ENCODE measurements at places on chromosomes 5 and 9.

DNA sequence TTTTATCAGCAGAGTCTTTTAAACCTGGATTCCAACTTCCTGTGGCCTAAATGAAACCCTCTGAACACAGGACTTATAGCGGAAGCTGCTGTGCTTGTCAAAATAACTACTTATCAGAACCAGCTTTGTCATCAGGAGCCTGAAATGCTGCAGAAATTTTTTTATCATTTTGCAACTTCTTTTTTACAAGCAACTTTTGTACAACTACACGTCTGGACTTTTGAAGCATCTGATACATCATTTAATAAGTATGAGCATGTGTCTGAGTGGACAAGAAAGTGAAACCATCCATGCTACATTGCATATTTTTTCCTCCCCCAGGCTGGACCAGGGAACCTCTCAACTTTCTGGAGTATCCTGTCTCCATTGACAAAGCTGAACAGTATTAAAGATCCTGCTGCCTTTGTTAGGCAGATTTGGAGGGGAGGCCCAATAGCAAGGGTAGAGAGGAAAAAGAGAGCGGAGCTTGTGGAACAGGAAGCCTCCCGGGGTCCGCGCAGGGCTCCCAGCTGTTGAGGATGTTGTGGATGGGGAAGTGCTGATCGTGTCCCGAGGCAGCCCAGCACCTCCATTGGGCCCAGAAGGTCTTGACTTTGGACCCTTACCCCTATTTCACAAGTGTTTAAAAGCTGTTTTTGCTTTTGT, 196.6 kb downstream of the MSX2 start:
- DNase-seq = no peak

- peak; percentile 78 for DNase-seq
Measured at GRCh38 chr5:115262321-115263077, at the start of gene PGGT1B. TSS of gene PGGT1B (minus strand) at chr5:115262877. CDS start at chr5:115262851, 26 bp downstream.

- no peak for DNase-seq
Measured at GRCh38 chr5:67081261-67081660, 115.3 kb downstream of the CD180 start.

DNA sequence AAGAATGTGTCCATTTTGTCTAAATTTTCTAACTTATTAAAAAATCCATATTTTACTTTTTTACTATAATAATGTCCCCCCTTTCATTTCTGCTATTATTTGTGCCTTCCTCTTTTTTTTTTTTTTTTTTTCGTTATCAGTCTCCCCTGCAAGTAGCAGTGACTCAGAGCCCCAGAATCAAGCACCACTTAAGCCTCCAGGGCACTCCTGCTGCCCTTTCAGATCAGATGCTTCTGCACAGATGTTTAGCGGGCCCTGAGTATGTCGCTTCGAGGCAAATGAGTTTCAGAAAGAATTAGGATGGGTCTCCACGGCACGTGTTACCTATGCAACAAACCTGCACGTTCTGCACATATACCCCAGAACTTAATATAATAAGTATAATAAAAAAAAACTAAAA, 11.7 kb downstream of the MED7 start:
- DNase-seq = no peak

DNA sequence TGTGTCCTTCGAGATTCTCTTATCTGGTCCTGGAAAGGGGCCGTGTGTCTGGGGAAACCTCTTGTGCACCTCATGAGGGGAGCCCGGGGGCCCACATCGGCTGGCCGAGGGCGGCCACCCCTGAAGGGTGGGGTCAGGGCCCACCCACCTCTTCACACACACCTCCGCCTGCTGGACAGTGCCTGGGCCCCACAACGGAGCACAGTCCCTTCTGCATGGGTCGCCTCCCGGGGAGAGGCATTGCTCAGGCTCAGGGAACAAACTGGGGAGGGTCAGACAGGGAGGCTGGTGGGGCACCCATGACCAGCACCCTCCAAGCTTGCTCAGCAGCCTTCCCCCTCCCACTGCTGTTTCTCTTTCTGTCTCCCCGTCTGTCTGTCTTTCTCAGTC, 1.3 kb upstream of the LRRC14B start:
- no peak for DNase-seq

- DNase-seq = no peak
Measured at GRCh38 chr5:4628645-4629385, 511.3 kb upstream of the ADAMTS16 start.

DNA sequence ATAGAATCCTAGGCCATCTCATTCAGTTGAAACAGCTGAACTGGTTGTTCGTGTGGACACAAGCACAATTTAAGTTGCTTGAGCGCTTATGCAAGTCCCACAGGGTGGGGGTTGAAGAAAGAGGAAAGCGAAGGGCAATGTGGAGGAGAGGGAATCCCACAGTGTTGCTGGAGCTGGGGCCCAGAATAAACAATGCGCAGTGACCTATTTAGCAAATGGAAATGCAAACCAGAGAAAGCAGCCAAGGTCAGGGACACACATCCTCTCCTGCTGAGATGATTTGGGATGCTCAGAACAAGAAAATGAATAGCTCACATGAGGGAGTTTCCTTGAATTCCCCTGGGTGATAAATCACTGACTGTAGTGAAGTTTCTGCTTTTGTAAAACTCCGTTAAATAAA, 838.3 kb downstream of the TLE4 start:
- no peak for DNase-seq

GRCh38 chr9:101683236-101683635, 55.2 kb downstream of the GRIN3A start:
- DNase-seq = no peak

DNA sequence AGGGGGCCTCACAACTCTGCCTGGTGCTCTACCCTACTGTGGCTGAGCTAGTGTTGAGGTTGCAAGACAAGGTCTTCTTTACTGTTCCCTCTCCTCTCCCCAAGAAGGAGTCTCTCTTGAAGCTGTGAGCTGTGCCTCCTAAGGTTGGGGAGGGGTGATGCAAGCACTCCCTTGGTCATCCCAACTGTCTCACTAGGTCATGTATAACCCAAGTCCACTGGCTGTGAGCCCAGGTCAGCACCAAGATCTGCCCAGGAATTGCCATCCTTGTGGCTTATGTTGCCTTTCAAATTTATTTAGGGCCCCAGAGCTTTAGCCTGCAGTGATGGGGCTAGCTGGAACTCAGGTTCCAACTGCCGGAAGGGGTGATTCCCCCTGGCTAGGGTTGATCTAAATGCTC, 10.3 kb upstream of the YTHDC2 start:
- DNase-seq = no peak

GRCh38 chr5:154451957-154452356, 6.2 kb downstream of the SAP30L start:
- DNase-seq = no peak

DNA sequence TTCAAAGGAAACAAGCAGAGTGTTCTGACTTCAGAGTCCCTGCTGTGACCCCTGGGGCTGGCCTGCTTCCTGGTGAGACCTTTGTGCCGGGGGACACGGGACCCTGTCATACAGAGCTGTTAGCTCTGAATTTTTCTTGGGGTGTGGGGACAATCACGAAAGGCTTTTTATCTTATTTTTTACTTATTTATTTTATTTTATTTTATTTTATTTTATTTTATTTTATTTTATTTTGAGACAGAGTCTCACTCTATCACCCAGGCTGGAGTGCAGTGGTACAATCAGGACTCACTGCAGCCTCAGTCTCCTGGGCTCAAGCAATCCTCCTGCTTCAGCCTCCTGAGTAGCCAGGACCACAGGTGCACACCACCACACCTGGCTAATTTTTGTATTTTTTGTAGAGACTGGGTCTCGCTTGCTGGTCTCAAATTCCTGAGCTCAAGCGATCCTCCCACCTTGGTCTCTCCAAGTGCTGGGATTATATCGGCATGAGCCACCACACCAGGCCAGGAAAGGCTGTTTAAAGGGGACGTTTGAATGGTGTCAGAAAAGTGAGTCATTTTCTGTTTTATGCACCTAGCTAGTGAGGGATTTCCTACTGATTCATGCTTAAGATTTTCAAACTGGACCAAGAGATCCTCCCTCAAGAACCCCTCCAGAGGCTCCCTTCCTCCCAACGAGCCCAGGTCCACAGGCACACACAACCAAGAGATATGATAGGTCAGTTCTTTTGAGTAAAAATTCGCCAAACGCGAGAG, 75.7 kb downstream of the OLFM1 start:
- no peak for DNase-seq

GRCh38 chr5:135191084-135191826, 157.2 kb upstream of the PITX1 start:
- DNase-seq = peak; percentile 81

All from urothelium cell line (cell line).